ENCODE measurements at places on chromosomes 7 and 10.

- DNase-seq: no peak
These were observed 4.4 kb downstream of the BICC1 start for GRCh38 chr10:58517081-58517480.

DNA sequence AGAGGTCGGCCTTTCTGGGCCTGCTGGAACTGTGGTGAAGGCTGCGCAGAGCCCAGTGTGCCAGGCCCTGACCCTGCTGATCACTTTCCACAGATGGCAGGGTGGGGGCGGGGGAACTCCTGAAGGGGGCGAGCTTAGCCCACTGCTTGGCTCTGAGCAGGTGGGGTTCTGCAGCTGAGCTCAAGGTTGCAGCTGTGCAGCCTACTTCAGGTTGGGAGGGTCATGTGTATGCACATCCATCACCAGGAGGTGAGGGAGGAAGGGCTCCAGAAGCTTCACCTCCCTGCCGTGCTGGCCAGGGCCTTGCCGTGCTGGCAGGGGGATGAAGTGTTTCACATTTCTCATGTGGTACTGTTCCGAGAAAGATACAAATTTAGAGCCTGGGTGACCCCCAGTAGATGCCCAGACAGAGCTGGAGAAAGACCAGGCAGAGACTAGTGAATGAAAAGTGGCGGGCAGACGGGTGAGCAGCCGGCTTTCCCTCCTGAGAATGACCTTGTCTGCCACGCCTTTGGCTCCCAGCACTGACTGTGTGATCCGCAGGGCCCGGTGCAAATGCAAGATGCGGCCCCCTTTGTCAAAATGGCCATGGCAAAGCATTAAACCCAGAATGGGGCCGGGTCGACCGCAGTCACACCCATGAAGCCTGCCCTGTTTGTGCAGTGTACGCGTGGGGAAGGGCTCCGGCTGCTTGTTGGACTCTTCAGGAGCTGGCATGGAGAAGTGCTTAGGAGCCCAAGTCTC, 25.2 kb downstream of the FAM241B start:
- DNase-seq: no peak

- no peak for DNase-seq
These were observed 1.3 kb downstream of the AMPH start for GRCh38 chr7:38629651-38630510.

DNA sequence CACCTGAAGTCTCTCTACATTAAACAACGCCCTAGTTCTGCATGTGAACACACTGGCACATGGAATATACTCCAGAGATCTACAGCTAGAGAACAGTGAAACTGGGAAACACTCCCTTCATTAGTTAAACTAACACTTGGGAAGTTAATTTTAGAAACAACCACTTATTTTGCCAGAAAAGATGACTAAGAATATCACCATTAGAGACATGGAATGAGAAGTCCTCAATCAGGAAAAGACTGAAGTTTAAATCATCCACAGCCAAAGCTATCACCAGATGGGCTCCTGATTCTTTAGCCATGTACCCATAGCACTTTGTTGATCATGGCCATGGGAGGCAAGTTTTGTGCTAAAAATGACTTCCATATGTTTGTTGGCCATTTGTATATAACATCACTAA, 719.5 kb downstream of the KCNMA1 start:
- no peak for DNase-seq

DNA sequence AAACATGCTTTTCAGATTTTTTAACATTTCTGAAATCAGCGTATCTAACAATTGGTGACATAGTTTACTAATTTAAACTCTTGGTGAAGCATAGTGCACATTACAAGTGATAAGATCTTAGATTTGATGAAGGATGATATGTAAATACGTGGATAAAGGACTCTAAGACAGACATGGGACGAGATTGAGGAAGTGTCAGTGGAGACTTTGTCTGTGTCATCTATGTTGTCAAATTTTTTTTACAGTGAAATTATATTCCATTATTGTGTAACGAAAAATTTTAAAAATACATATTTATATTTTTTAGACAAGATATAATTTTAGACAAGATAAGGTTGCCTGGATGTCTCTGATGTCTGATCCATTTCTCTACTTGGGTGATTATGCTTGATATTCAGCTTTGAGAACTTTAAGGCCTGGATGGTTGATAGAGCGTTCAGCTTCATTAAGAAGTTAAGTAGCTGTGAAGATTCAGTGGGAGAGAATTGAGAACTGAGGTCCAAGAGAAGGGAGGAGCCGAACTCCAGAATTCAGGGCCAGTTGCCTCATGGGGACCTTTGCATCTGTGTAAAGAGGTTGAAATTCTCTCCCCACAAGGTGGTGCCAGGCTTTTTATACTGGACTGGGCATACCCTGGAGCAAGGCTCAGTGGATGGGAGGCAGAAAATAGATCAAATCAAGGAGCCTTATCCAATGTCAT, 62.7 kb downstream of the KAT6B start:
- no peak for DNase-seq

GRCh38 chr7:43869867-43870240, 537 bp upstream of the MRPS24 start:
- no peak for DNase-seq

- no peak for DNase-seq
These were observed 625 bp upstream of the GSTO2 start for GRCh38 chr10:104268405-104268712.

GRCh38 chr7:156092307-156092706, 280.0 kb upstream of the SHH start:
- DNase-seq: no peak

- DNase-seq: no peak
These were observed 81.0 kb upstream of the ASAH2 start for GRCh38 chr10:50332108-50332842.

- no peak for DNase-seq
These were observed 11.4 kb upstream of the ZKSCAN1 start for GRCh38 chr7:100003711-100004661.

- no peak for DNase-seq
These were observed 214.4 kb upstream of the KIAA1217 start for GRCh38 chr10:23994459-23995046.

DNA sequence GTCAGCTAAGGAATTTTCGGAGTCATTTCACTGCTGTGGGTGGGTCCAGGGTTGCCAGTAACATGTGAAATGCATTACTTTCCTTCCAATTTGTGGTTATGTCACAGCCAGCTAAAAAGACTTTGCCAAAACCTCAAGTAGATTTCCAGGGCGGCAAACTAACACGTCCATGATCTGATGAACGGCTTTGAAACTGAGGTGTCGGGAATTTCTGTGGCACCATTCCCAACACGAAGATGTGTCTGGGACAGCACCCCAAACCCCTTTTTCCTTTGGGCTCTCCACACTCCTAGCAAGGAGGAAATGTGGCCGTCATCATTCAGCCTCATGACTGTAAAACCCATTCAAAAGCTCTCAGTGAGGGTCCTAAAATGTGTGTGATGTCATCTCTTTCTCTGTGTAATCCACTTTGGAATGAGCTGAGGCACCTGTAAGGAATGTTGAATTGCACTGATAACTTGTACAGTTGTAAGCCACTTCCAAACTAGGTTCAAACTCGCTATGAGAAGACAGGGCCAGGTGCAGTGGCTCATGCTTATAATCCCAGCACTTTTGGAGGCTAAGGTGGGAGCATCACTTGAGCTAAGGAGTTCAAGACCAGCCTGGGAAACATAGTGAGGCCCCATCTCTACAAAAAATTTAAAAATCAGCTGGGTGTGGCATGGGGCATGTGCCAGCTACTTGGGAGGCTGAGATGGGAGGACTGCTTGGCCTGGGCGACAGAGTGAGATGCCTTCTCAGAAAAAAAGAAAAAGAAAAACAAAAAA, 146.1 kb upstream of the FRMD4A start:
- DNase-seq: no peak

GRCh38 chr10:119237722-119238436, 30.5 kb downstream of the GRK5 start:
- DNase-seq: no peak

- DNase-seq: no peak
These were observed 243.2 kb upstream of the TMEM229A start for GRCh38 chr7:124276005-124276622.

GRCh38 chr10:114370199-114370598, 34.1 kb downstream of the AFAP1L2 start:
- DNase-seq: no peak

Data from activated T-cell treated with anti-CD3 and anti-CD28 coated beads for 1 hour (primary cell).